A172 (cell line): ENCODE measurements at places on chromosomes 7 and 10. TPM values are rescaled to one million over a fixed set of nuclear protein-coding genes. Genes with fewer than 3 reads are reported as not detected.

- no peak for DNase-seq
These were observed 18.4 kb downstream of the SPOCK2 start for GRCh38 chr10:72069751-72070526.

DNA sequence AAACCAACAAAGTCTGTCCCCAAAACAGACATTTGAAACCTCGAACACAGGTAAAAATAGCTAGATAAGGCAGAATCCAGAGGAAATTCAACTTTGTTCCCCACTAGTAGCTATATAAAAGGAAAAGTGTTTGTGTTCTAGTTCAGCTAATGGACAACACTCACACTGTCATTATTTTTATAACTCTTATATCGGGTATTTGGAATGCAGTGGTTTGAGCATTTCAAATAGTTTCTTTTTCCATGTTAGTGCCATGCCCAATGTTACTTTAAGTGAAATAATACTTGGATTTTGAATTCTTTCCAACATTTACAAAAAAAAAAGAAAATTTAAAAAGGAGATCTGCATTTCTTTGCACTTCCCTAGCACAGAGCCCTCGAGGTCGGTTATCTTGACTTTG is 213.6 kb downstream of the DOCK4 start:
- DNase-seq: no peak

DNA sequence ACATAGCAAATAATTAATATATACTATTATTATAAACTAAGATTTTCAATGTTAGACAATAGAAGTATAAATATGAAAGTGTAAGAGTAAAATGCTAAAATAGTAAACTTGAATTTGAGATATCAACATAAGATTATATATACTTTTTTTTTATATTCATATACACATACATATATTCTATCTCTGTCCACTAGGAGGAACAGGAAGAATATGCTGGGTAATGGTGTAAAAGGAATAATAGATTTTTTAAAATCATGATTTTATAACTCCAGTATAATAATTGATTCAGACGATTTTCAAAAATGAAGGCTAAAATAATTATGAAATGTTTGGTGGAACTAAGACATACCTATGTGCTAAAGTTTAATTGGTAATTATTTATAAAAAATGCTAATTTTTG is 37.7 kb downstream of the AGMO start:
- no peak for DNase-seq

Gene DKK1
- 997 and 1,320 TPM in 2 replicates for total RNA-seq

- DNase-seq: no peak
These were observed 109.8 kb downstream of the HPSE2 start for GRCh38 chr10:99125879-99126278.

Gene HOXA4
- 2.0 and 3.4 TPM in 2 replicates for total RNA-seq
